ENCODE measurements at places on chromosomes 11 and 22.

DNA sequence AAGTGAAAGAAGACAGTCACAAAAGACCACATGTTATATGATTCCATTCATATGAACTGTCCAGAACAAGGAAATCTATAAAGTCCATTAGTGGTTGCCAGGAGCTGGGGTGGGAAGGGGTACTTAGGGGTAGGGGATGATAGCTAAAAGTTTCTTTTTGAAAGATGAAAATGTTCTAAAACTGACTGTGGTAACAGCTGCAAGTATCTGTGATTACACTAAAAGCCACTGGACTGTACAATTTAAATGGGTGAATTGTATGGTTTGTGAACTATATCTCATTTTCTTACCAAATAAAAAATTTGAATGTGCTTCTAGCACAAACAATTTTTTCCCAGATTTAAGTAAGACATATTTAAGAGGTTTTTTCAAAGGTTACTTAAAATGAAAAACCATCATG is 22.1 kb downstream of the CHKA start:
- DNase-seq: no peak

DNA sequence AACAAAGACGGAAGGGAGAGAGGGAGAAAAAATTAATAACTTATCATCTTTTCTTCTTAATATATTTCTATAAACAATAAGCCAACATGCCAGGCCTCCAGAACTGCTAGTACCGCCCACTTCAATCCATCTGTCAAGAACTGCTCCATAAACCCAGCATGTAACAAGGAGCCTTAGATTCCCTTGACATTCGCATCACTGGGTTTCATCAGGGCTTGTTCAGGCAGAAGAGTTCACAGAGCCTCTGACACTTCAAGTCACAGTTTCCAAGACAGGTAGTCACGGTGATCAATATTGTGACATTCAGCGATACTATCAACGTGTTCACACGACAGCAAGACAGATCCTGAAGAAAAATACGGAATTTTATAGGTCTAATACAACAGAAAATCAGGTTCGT is 61.7 kb downstream of the LARGE2 start:
- DNase-seq: no peak

DNA sequence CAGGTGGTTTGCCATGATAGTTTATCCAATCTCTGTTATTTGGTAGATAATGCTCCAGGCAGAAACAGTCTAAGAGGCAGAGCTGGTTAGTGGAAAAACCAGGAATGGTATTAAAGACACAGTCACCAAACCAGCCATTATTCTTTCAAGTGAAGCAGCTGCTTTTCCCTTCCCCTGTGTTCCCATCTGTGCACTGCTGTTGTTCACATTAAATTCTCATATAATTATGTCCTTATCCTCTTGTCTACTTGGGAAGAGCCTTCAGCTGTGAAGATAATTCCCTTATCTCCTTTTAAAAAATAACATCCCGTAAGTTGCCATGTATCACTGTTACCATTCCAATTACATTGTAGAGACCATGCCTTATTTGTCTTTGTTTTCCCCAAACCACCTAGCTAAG is 5.2 kb upstream of the TBCEL start:
- no peak for DNase-seq

GRCh38 chr11:78341841-78342240 is 75.8 kb downstream of the GAB2 start:
- DNase-seq: no peak

- no peak for DNase-seq
Measured at GRCh38 chr11:12997168-12997567, 11.9 kb upstream of the RASSF10 start.

DNA sequence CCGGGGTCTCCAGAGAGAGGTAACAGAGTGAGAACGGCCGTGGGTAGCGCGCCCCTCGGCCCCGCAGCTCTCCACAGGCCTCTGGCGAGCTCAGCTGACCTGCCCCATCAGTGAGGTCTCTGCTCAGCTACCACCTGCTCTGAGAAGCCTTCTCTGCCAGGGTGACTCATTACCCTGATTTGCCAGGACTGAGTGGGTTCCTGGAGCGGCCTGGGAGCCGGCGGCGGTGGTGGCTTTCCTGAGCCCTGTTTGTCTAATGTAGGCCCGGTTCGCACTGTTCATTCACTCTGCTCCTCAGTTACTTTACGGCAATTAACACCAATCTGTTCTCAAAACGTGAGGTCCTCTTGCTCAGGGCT is 351.0 kb upstream of the B3GAT1 start:
- no peak for DNase-seq

- no peak for DNase-seq
Measured at GRCh38 chr11:11122749-11123148, 230.3 kb downstream of the CSNK2A3 start.

DNA sequence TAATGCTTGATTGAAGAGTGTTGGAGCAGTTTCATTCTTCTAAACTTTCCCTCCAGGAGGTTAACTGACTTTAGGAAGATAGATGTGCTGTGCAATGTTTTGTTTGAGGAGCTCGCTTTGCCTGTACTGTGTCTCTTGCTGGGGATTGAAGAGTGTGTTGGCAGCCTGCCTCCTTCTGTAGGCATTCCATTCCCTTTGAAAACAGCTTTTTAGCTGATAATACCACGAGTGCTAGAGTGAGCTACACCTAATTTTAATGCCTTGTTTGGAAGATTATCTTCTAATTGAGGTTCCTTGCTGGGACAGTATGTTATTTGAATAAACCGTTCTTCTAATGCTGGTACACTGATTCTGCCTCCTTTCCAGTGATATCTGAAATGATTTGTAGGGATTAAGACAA is 7.2 kb downstream of the DDX10 start:
- no peak for DNase-seq

- DNase-seq: no peak
Measured at GRCh38 chr11:114784216-114784615, 105.9 kb downstream of the NXPE2 start.

- DNase-seq: no peak
Measured at GRCh38 chr22:26937213-26937612, 279.8 kb downstream of the MIAT start.

- no peak for DNase-seq
Measured at GRCh38 chr22:25081409-25081824, 118.2 kb upstream of the CRYBB3 start.

DNA sequence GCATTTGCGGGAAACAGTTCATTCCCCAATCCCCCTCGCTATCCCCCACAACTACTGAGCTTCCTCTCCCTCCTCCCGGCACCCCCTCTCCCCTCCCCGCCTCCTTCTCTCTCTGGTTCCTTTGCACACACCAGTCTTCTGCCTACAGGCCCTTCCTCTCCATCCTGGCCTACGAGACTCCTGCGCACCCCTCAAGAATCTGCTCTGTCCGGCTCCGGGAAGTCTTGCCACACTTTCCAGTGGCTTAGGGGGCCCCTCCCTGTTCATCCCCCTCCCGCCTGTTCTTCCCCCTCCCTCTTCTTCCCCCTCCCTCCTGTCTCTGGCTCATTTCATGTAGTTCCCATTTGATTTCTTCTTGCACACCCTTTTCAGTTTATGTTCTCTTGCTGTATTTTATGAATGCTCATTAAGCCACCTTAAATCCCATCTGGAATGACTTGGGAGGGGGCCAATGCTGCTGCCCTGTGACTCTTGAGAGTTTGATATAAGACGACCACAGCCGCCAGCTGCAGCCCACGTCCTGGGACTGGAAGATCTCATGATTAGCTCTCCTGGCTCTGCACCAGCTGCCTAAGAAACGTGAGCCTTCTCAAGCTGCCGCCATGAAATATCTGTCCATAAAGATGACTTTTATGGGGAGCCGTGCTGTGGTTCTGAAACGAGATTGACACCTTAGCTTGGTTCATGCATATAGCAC is 50.9 kb downstream of the RPS6KA4 start:
- DNase-seq: no peak

DNA sequence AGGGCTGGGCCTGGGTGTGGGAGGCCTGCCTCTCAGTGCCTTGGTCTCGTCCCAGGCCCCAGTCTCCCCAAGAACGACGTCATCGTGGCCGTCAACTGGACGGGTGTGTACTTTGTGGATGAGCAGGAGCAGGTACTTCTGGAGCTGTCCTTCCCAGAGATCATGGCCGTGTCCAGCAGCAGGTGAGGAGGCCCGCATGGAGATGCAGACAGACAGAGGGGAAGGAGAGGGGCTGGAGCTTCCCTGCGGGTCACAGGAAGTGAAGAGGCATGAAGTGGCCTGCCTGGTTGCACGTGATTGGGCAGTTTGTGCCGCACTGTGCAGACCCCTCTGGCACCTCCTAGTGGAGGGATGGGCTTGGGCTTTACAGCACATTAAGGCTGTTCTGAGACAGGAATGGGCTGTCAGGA is 70.4 kb downstream of the MYO7A start:
- DNase-seq: no peak

DNA sequence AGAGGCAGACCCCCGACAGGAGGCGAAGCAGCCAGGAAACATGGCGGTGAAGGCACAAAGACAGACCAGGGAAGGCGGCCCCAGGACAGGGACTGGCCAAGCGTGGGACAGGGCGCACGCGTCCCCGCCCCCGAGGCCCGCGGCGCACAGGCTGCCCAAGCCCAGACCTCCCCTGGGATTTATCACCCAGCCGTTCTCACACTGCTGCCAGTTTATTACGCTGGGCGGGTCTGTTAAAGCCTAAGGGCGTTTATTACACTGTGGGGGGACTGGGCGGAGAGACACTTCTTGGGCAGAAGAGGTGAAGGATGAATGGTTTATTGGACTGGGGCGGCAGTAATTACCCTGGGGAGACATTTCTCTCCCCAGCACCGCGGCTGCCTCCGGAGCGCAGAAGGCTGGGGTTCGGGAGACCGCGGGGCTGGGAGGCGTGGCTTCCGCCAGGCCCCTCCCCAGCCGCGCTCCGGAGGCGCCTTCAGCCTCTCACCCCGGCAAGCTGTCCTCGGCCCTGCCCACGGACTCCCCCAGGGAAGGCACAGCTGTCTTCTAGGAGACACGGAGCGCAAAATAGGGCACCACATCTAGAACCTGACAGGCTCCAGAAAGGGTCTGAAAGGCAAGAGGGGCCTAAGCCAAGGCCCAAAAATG is 47.1 kb downstream of the SLC22A12 start:
- no peak for DNase-seq

Data from NCI-H2081 treated with DMSO at 0.1 percent for 48 hours (cell line).